ENCODE measurements at places on chromosomes 1 and 21.

DNA sequence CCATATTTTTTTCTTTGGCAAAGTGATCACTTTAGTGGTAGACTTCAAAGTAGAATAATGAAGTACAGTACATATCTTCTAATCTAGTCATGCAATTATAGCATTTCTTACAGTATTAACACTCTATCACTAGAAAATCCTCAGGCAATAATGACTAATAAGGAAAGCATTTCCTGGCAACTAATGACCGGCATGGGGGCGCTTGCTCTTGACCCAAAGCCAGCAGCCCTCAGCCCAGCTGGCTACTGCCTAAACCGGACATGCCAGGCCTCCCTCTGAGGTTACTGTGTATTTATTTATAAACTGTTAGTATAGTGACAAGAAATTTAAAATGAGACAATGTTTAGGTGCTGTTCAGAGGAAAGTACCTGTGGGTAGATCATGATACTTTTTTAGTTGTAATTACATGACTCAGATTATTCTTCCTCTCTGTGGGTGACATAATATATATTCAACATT is 633.8 kb downstream of the PTPRC start:
- DNase-seq = peak; percentile 60

DNA sequence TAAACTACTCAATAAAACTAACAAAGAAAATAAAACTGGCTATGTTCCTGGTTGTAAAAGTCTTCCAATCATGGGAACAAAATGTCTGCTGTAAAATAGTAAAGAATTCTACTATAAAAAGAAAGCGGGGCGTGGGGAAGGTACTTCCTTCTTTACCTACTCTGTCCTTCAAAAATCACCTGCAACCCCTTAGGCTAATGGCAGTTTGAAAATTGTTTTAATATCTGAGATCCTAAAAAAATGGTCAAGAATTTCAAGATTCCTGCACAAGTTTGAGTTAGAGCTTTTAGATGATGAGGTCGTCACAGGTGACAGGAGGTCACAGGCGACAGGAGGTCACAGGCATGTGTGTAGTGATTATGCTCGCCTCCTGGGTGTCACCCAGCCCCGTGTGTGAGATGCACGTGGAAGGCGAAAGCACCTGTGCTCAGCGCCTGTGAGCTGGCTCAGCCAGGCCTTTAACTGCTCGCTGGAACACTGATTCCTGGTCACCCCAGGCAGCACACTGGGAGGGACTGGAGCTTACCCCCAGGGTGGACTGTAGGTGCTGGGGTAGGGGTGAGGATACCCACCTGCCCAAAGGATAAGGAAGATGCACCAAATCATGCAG is 18.6 kb upstream of the TMPRSS2 start:
- DNase-seq = no peak

GRCh38 chr1:58813801-58814200 is 30.0 kb upstream of the JUN start:
- DNase-seq = no peak

DNA sequence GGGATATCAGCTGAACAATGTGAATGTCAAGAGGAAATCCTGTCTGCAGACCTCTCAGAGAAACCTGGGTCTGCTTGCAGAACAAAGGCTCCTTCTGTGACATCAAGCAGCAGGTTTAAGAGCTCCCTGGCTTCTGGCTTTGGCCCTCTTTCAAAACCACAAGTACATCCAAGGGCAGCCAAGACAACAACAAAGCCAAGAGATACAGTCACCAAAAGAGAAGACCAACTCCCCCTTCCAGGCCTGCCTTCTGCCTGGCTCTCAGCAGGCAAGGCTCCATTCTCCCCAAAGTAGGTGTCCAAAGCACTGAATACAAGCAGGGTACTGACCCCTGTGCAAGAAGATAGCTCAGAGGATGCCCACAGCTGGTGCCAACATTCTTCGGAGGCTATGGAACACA is 11.5 kb downstream of the BCAR3 start:
- DNase-seq = peak; percentile 72

- DNase-seq = no peak
These were observed 11.2 kb upstream of the CREG1 start for GRCh38 chr1:167564612-167565270.

DNA sequence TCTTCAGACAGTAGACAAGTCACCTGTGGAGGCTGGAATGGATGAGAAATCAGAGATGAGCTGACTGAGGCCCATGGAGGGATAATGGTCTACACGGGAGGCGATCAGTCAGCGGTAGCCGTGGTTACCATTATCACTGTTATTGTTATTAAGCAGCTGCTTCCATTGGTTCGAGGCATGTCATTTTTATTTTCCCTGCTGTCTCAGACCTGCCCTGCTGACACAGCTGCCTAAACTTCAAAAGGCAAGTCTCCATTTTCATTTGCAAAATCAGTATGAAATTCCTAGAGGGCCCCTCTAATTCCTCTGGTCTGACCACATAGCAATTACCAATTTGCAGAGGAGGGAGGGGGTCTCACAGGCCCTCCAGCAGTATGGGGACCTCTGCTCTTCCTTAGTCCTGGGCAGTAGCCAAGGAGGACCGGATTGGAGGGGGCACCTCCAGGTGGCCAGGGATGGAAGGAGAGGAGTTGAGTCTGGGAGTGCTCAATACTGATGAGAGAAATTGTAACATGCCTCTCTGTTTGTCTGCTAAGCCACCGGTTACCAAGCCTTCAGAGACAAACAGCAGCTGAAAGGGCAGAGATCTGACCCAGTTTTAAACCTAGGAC is 184.2 kb downstream of the TRABD2B start:
- DNase-seq = no peak

- DNase-seq = no peak
These were observed 1.4 kb downstream of the TOMM20 start for GRCh38 chr1:235127203-235127602.

- DNase-seq = no peak
These were observed 563.2 kb upstream of the ADGRL2 start for GRCh38 chr1:81237473-81238089.

- no peak for DNase-seq
These were observed 8.4 kb downstream of the RPS6KA1 start for GRCh38 chr1:26537951-26538352.

DNA sequence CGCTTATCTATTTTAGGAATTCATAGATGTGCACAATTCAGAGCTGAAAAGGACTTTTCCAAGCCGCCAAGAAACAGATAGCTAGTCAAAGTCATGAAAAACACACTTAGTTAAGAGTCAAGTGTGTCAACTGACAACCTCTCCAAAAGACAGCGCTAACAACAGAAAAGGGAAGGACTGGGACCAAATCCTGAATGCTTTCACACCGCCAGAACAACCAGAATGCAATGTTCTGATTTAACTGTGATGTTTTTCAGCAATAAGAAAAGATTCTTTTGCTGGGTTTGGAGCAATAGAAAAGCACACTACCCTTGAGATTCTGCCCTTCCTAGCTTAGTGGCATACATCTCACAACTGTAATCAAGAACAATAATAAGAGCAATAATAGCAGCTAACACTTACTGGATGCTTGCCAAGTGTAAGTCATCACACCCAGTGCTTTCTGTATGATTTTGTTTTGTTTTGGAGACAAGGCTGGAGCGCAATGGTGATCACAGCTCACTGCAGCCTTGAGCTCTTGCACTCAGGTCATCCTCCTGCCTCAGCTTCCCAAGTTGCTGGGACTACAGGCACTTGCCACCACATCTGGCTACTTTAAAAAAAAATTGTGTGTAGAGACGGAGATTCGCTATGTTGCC is 33.9 kb upstream of the SDC3 start:
- DNase-seq = no peak

- DNase-seq = no peak
These were observed 18.5 kb downstream of the DONSON start for GRCh38 chr21:33569991-33570390.

GRCh38 chr1:167052389-167052788 is 37.8 kb downstream of the GPA33 start:
- no peak for DNase-seq

- DNase-seq = no peak
These were observed 2.6 kb downstream of the C1orf21 start for GRCh38 chr1:184389446-184389845.

DNA sequence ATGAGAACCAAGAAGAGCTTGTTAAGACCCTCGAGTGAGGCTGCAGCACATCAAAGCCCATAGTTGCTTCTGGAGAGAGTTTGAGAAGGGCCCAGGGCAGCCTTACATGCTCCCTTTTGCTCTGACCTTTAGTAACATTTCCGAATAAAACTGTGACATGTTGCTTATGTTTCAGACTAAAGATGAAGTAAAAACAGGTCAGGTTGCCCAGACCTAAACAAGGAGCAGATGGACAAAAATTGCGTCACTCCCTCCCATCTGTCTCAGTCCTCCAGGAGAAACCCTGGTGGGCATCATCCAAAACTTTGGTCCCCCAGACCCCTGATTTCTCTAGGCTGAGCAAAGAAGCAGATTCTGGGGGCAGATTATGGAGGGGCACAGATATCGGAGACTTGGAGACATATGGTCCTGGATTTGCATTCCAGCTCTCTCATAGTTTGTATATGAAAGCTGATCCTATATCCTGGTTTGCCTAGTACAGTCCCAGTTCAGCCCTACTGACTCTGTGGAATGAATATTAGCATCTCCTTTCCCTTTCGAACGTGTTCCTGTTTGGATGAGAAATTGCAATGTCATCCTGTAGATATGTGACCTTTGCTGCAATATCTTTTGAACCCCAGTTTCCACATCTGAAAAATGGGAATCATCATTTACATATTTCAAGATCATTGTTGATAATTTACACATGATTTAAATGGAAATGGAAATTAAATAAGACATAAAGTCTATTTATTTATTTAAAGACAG is 304.9 kb upstream of the USP24 start:
- DNase-seq = no peak

GRCh38 chr1:60173006-60173405 is 99.4 kb upstream of the C1orf87 start:
- DNase-seq = no peak

- DNase-seq = no peak
These were observed 88.5 kb downstream of the TTLL7 start for GRCh38 chr1:83910461-83910860.

GRCh38 chr1:77281491-77282186 is at the start of gene AK5:
Gene AK5, plus strand, starts transcription at chr1:77282019. Its CDS starts 295 bp downstream, at chr1:77282314.
- DNase-seq = no peak

GRCh38 chr1:41919764-41920397 is 1.2 kb upstream of the HIVEP3 start:
- DNase-seq = no peak

GRCh38 chr1:219938706-219939105 is 10.3 kb upstream of the SLC30A10 start:
- no peak for DNase-seq

- no peak for DNase-seq
These were observed 3.4 kb downstream of the BMP8A start for GRCh38 chr1:39494671-39495410.

- DNase-seq = no peak
These were observed 80.7 kb downstream of the KAZN start for GRCh38 chr1:14679027-14679688.

- no peak for DNase-seq
These were observed 12.1 kb upstream of the EPHA10 start for GRCh38 chr1:37776946-37777516.

DNA sequence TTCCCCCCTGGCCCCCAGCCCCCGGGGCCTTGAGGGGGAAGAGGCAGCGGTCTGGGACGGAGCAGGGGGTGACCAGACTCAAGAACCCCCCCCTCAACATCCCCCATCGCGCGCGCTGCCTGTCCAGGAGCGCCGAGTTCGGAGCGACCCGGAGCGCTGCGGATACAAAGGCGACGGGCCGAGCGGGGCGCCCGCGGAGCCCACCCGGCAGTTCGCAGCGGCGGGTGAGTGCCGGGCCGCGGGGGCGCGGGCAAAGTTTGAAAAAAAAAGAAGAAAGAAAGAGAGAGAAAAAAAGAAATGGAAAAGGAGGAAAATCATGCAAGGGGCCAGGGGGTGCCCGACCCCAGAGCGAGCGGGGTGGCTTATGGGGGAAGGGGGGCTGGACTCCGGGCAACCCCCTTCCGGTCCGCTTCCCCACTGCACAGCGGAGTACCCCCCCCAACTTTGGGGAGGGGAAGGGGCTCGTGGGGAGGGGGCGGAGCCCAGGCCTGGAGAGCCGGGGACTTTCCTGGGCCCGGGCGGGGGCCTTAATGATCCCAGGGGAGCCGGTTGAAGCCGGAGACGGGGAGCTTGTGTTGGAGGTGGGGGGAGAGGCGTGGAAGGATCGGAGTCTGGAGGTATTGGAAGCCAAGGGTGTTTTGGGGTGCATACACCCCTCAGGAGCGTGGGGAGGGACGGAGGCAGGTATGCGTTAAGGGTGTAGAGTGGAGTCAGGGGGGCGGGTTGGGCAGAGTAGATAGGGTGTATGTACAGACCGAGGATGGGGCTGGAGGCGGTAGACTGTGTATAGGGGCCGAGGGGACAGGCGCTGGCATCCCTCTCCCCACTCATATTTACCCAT is 502 bp downstream of the VANGL2 start:
- DNase-seq = no peak

DNA sequence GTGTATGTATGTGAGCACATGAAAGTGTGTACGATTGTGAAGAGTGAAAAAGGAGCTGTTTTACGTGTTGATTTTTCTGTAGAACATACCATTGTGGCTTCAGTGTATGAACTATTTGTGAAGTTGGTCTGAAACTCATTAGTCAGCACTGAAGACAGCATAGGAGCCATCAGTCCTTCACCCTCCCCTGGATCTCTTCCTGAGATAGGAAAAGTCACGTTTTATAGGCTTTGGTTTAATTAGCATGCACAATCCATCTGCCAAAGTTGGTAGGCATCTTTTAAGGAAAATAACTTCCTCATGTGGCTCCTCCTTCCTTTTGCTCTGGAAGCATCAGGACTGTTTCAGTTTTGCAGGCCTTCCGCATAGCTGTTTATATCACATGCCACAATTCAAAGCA is 1.4 kb upstream of the RABIF start:
- DNase-seq = no peak

GRCh38 chr1:1425426-1425752 is 4.3 kb upstream of the ANKRD65 start:
- DNase-seq = no peak

DNA sequence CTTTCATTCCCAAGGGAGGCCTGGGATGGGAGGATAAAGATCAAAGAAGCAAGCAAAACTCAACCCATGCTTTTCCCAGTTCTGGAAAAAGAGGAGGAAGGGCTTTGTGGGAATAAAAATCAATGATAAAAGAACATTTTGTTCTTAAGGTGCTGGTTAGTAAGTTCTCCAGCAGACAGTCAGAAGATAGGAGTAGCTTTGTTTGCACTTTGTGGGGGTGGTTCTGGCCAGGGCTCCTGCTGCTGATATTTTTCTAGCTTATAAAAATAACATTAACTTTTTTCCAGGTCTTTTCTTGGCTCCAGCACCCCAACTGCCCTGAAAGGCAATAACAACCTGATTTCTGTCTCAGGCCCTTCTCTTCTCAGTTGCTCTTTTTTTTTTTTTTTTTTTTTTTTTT is 220.0 kb downstream of the FGGY start:
- DNase-seq = no peak

DNA sequence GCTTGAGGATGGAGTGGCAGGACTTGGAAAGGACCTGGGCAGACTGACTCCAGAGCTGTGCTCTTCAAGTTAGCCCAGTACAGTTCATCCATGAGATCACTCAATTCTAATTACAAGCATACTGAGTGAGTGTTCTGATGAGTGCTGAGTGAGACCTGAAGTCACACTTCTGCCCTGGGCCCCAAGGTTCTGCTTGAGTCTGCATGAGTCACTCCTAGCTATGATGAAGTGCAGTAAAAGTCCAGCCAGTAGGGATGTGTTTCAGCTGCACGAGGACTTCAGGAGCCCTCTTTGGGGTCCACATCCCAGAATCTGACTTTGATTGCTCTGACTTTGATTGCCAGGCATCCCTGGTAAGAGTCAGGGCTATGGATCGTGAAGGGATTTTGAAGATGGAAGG is 35.8 kb downstream of the PLEKHA6 start:
- DNase-seq = no peak

Data from SW 1271 (cell line).